ENCODE measurements at places on chromosomes 1 and 21.

- DNase-seq, result no peak
Measured at GRCh38 chr1:85611856-85612255, 31.3 kb downstream of the CCN1 start.

DNA sequence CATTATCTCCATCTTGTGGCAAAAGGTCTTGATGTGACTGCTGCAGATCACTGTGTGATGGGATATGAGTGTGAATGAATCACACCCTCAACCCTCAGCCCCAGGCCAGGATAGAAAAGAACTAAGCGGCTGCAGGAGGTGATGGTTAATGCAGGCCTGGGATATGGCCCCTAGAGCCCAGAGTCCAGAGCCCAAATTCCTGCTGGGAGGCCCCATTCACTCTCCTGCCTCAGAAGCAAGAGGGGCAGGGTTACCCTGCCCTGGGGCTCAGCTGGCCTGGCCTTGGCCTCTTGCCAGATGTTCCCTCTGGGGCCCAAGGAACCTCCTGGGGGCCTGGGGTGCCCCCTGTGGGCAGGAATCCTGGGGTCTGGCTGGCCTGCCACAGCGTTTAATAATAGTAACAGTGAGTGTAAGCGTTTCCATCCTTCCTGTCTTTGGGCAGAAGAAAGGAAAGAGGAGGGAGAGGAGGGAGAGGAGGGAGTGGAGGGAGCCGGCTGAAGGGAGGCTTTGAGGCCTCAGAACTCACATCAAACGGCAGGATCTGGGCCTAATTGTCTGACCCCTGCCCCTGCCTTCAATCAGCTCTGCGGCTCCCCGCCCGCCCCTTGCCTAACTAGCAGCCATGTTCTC, 26.2 kb downstream of the DMAP1 start:
- no peak for DNase-seq

- DNase-seq, result no peak
Measured at GRCh38 chr1:154851392-154852177, 18.5 kb downstream of the KCNN3 start.

- DNase-seq, result no peak
Measured at GRCh38 chr1:84569216-84569615, 5.0 kb downstream of the CTBS start.

- DNase-seq, result no peak
Measured at GRCh38 chr1:8448911-8449661, 131.2 kb downstream of the SLC45A1 start.

GRCh38 chr1:84763912-84764680, 73.8 kb upstream of the SSX2IP start:
- DNase-seq, result no peak

DNA sequence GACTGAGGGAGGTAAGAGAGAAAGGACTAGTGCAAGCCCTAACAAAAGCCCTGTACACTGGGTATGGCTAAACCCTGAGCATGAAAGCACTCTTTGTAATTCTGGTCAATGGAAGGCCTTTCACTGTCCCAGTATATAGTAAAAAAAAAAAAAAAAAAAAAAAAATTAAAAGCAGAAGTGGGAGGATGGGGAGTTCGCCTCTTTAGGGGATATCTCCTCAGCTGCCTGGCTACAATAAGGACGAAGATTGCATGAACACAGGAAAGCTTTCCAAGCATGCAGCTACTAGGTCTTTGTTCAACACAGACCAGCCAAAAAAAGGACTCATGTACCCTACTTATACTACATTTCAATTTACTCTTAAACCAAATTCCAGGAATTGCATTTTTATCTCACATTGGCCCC, 59.1 kb downstream of the EIF4G3 start:
- no peak for DNase-seq
